LHCN-M2 (cell line): ENCODE measurements at places on chromosomes 4 and X. TPM values are rescaled to one million over a fixed set of nuclear protein-coding genes. Genes with fewer than 3 reads are reported as not detected.

- no peak for DNase-seq
Observed at GRCh38 chr4:117478702-117479101, 393.3 kb upstream of the TRAM1L1 start.

DNA sequence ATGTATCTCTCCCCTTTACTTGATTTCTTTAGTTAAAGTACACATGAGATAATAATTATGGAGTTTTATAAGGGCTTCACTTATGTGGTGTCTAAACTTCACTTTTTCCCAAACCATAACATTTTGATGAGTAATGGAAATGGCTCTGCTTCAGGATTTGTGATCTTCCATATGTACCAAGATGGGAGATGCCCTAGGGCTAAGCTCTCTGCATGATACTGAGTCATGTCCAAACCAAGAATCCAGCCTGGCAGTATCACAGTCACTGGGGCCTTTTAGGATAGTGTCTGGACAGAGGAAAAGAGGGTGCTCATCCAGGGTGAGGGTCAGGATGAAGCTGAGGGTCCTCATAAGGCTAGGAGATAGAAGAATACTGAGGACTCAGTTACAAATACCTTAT lies 47.9 kb upstream of the PAGE3 start:
- no peak for DNase-seq

DNA sequence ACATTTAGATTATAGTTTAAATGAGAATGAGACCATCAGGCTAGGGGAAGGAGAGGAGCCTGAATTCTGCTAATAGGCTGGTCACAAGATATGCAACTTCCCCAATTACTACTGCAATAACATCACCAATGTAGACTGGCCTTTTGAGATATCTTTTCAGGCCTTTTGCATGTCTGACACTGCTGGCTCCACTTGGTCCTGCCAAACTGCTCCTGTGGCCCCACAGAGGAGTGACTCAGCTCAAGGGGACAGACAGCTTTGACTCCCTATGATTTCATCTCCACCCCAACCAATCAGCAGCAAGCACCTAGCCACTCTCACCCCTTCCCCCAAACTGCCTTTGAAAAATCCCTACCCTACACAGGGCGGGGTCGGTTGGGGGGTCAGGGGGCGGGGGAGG lies 22.8 kb downstream of the GPRIN3 start:
- DNase-seq: peak; percentile 10

DNA sequence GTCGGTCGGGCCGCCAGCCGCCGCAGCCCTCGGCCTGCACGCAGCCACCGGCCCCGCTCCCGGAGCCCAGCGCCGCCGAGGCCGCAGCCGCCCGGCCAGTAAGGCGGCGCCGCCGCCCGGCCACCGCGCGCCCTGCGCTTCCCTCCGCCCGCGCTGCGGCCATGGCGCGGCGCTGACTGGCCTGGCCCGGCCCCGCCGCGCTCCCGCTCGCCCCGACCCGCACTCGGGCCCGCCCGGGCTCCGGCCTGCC lies 213 bp downstream of the NFKB1 start:
- no peak for DNase-seq

GRCh38 chr4:8073206-8073863 lies 85.3 kb downstream of the ABLIM2 start:
- DNase-seq: no peak

- DNase-seq: no peak
Observed at GRCh38 chr4:173507471-173508385, 22.3 kb downstream of the HAND2 start.

DNA sequence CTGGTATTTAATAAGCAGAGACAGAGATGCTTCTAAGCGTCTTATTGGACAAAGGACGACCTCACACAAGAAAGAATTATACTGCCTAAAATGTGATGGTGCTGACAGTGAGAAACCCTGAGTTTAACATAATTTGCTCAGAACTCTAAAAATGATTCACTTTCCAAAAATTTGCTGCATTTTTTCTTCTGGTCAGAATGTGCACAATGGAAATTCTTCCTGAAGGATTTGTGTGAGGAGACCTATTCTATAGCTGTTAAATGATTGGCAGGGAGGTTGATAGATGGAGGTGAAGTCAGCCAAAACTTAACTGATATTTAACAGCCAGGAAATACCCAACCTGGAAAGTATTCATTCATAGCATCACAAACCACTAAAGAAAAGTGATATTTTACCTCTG lies 1.7 kb downstream of the MAGEC3 start:
- peak; percentile 12 for DNase-seq

GRCh38 chrX:6904156-6904555 lies 243.4 kb upstream of the STS start:
- DNase-seq: no peak

GRCh38 chr4:183263787-183264386 lies 56.2 kb downstream of the CLDN22 start:
- no peak for DNase-seq

- DNase-seq: peak; percentile 26
Observed at GRCh38 chr4:56863441-56864139, 42.1 kb upstream of the SPINK2 start.

GRCh38 chr4:23911675-23912455 lies 22.0 kb upstream of the PPARGC1A start:
- no peak for DNase-seq

DNA sequence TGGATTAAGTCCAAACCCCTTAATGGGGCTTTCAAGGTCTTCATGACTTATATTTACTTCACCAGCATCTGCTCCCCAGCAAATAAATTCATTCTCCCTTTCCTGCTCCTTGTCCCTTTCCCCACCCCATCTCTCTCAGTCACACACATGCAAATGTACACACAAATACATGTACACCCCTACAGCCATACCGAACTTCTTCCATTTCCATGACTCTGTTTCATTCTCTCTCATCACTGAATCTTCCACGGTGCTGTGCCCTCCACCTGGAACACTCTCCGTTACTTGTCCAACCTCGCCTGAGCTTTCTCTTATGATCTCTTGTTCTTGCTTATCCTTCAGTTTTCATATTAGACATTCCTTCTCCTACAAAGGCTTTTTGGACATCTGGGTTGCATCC lies 22.0 kb upstream of the RPA4 start:
- no peak for DNase-seq

- peak; percentile 37 for DNase-seq
Observed at GRCh38 chrX:39427906-39428305, 626.6 kb downstream of the MID1IP1 start.

- no peak for DNase-seq
Observed at GRCh38 chrX:150763810-150764209, 70.6 kb downstream of the MTMR1 start.

- no peak for DNase-seq
Observed at GRCh38 chr4:12562021-12562420, 922.1 kb downstream of the RAB28 start.

DNA sequence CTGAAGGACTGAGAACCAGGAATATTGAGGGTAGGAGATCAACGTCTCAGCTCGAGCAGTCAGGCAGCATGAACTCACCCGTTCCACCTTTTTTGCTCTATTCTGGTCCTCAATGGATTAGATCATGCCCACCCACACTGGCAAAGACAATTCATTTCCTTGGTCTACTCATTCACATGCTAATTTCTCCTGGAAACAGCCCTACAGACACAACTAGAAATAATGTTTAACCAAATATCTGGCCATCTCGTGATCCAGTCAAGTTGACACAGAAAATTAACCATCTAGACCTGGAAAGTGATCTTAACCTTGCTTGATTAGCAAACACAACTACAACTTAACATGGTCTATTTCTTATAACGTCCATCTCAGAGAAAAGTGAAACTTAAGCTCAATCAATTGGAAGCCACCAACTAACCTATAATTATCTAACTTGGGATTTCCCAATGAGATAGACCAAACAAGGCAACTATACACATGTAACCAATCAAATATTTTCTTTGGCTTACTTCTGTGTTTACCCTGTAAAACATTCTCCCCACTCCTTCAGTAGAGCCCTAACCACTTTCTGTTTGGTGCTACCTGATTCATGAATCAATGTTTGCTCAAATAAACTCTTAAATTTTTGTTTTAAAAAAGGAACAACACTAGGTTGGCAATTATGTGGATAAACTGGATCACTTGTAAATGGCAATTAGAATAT lies 69.7 kb upstream of the MAMLD1 start:
- DNase-seq: no peak

- no peak for DNase-seq
Observed at GRCh38 chr4:137543198-137543597, 10.9 kb upstream of the PCDH18 start.

- DNase-seq: peak; percentile 14
Observed at GRCh38 chrX:103919270-103919637, 43.2 kb upstream of the TMSB15B start.

DNA sequence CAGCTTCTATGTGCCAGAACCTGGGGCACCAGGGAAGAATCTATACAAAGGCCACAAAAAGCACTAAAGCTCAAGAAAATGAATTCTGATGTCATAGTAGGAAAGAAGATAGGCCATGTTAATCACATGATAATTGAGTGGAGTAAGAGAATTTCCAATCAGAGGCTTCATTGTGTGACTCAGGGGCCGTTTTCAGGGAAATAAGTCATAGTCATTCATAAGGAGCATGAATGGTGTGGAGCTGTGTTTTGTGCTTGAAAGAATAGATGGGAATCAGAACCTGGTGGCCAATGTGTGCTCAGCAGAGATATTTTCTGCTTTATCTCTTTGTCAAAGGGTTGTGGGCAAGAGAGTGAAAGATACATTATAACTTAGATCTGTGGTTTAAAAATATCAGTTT lies 102.4 kb upstream of the ZDHHC15 start:
- no peak for DNase-seq

DNA sequence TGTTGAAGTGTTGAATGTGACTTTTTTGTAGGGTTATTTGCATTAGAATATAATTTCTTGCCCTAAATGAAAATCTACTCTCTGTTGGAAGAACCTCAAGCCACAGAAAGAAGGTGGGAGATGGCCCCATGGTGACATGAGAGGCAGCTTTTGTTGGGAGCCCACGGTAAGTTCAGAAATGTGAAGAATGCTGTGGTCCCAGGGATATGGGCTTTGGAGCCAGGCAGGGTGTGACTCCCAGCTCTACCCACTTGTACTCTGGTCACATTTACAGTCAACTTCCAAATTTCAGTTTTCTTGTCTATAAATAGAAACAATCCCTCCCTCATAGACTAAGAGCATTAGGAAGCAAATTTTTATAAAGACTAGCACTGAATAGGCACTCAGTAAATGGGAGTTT lies 177.8 kb downstream of the RAB28 start:
- no peak for DNase-seq

- no peak for DNase-seq
Observed at GRCh38 chr4:15809466-15809865, 31.3 kb downstream of the CD38 start.

GRCh38 chr4:149279776-149280175 lies 535.9 kb downstream of the IQCM start:
- no peak for DNase-seq

DNA sequence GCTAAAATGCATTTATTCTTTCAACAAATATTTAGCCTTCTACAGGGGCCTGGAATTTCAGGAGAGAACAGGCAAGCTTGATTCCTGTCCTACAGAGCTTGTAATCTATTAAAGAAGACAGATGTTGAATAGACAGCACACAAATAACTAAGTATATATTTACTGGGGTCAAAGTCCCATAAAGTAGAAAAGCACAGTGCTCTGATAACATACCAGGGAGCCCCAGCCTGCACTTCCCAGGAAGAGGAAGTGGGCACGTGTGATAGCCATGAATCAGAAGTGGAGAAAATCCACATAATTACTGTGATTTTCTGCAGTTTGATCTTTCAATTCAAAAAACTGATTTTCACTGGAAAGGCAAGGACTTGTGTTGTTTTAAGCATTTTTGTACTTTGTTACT lies 129.1 kb downstream of the EGF start:
- no peak for DNase-seq

GRCh38 chr4:24181005-24181404 lies 291.2 kb upstream of the PPARGC1A start:
- DNase-seq: no peak

GRCh38 chrX:78116766-78117165 lies 12.7 kb downstream of the PGK1 start:
- no peak for DNase-seq

GRCh38 chrX:112670977-112671376 lies 8.8 kb downstream of the LHFPL1 start:
- no peak for DNase-seq

GRCh38 chr4:143728166-143728565 lies 27.7 kb upstream of the FREM3 start:
- DNase-seq: no peak

DNA sequence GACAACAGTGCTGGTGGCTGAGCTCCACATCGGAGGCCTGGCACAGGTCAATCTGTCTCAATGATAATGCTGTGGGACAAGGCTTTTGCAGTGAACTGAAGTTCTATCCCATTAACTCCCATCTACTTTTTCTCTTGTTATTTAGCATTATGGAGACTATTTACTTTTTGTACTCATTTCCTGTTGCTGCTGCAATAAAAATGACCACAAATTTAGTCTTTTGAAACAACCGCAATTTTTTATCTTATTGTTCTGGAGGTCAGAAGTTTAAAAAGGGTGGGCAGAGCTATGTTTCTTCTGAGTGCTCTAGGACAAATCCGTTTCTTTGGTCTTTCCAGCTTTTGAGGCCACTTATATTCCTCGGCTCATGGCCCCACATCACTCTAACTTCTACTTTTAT lies 111.0 kb upstream of the PITX2 start:
- peak; percentile 59 for DNase-seq

DNA sequence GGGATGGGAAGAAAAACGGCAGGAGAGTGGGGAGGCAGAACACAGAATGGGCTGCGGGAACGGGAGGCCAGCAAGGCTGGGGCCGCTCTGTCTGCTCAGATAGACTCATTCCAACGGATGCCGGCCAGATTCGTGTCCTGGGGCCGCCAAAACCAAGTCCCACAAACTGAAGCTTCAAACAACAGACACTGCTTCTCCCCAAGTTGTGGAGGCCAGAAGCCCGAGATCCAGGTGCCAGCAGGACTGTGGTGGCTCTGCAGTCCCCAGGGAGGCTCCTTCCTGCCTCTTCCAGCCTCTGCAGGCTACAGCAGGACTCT lies 100.6 kb downstream of the ADRA2C start:
- no peak for DNase-seq

GRCh38 chrX:107559506-107559905 lies 68.8 kb upstream of the PRPS1 start:
- no peak for DNase-seq

DNA sequence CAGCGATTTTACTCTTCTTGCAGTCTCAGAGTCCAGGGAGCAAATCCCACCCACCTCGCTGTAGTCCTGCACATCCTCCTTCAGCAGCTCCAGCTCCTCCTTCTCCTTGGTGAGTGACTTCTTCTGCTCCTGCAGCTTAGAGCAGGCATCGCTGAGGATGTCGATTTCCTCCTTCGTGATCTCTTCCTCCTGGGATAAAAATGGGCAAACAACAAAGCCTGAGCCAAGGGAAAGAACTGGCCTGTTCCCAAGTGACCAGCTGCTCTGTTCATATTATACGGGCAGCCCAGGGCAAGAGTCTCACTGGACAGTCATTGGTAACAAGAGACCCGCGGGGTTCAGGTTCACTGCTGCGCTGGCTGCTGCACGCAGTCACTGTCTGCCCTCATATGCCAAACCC lies 26.2 kb downstream of the FGFR3 start:
- peak; percentile 31 for DNase-seq

- no peak for DNase-seq
Observed at GRCh38 chr4:1402021-1402515, 4.2 kb downstream of the NKX1-1 start.

Gene RNF212
- total RNA-seq: not detected in 2 replicates

Gene SERTM2
- total RNA-seq: not detected in 2 replicates

Gene SSX2
- total RNA-seq: not detected in 2 replicates

Gene TLR6
- total RNA-seq: 2.9 and 3.7 TPM in 2 replicates

Gene FOXR2
- not detected in 2 replicates for total RNA-seq

Gene PCDH19
- not detected in 2 replicates for total RNA-seq

Gene TRIM60
- total RNA-seq: not detected in 2 replicates
